ENCODE measurements at places on chromosomes 7 and 10.

- no peak for DNase-seq
Measured at GRCh38 chr10:97821308-97822038, 28.2 kb upstream of the GOLGA7B start.

- peak; percentile 95 for DNase-seq
Measured at GRCh38 chr10:3107426-3107961, 40.1 kb downstream of the PFKP start.

DNA sequence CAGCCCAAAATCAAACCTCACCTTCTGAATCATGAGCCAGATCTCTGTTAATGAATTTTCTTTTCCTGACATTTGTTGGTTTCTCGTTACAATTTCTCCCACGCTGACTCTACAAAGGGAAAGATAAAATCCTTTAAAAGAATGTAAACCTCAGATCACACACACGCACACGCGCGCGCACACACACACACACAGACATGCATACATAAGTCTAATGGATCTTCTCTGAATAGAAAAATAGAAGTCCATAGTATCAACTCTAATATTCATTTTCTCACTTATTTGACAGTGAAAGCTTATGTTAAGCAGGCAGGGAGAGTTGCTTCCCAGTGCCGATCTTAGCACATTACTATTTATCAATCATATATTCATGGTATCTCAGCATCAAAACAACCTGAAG, 1.4 kb downstream of the ETV1 start:
- no peak for DNase-seq

- DNase-seq, result no peak
Measured at GRCh38 chr7:134632937-134633540, 13.6 kb upstream of the BPGM start.

DNA sequence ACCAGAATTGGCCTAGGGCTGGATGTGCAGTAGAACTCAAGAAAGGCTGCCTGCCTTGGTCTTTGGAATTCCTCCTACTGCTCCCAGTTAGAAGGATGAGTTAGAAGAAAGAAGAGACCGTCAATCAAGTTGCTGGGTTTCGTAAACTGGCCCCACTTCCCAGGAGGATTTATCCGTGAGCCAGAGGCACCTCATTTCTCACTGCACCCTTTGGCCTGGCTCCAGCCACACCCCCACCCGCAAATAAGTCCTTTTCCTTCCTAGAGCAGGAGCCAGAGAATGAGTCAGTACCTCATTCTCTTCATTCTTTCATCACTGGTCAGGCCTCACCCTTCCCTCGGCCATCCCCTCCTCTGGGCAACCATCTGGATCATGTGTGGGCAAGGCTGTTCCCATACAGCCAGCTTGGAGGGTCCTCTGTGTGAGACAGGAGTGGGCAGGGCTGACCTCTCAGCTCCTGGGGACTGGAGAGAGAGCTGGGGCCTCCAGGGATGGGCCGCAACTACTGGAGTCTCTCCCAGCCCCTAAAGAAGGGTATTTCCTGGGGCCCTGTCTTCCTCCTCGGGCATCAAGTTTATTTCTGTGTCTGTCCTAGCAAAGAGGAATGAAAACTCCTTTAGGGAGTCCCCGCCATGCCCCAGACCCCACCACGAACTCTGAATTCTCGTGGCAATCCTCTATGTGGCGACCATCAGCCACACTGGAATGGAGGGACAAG, 87.2 kb upstream of the DUSP5 start:
- DNase-seq, result peak; percentile 95

DNA sequence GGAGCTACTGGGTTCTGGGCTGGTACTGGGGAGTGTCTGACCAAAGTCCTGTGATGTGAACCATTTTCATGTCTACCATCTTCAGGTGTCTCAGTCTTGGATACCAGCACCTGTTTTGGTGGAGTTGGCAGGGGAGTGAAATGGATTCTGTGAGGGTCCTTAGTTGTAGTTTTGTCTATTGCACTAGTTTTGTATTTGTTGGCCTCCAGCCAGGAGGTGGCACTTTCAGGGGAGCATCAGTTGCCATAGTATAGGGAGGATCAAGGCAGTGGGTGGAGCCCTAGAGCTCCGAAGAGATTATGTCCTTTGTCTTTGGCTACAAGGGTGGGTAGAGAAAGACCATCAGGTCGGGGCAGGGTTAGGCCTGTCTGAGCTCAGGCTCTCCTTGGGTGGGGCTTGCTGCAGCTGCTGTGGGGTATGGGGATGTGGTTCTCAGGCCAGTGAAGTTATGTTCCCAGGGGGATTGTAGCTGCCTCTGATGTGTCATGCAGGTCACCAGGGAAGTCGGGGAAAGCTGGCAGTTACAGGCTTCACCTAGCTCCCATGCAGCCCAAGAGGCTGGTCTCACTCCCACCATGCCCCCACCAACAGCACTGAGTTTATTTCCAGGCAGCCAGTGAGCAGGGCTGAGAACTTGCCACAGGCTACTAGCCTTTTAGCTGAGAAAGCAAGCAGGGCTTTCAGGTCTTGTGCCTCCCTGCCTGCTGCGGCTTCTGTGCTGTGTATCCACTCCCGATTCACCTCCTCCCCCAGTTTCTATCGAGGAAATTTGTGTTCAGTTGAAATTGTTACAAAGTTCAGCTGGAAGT, 153.1 kb downstream of the ZNF365 start:
- no peak for DNase-seq

DNA sequence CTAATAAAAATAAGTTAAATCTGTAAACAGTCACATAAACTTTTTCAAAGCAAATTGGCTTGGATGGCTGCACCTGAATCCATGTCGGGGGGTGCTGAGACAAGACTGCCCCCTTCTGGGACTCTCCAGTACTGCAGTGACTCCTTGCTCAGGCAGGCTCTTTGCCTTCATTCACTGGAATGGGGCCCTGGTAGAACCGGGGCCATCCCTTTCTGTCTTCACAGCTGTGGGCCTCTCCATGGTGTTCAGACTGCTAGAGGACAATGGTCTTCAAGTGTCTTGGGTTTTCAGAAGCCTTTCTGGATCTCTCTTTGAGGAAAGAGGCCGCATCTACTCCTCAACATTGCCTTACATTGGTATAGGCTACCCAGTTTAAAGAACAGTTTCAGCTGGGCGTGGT, 16.1 kb upstream of the IMPDH1 start:
- DNase-seq, result no peak

GRCh38 chr7:73980206-73980605, 47.8 kb upstream of the ELN start:
- no peak for DNase-seq

DNA sequence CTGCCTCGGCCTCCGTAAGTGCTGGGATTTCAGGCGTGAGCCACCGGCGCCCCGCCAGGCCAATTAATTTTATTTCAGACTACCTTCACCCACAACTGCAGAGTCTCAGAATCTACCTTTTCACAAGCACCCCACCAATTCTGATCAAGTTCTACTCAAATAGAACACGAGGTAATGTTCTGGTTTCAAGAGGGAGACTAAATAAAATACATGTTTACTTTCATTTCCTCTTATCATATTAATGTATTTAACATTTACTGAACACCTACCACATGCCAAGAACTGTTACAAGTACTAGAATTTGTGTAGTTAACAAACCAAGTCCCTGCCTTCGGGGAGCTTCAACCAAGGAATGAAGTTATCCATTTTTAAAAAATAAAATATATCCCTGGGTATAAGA, 25.5 kb upstream of the RGS10 start:
- no peak for DNase-seq

- no peak for DNase-seq
Measured at GRCh38 chr7:116122972-116123595, 87.3 kb upstream of the TES start.

DNA sequence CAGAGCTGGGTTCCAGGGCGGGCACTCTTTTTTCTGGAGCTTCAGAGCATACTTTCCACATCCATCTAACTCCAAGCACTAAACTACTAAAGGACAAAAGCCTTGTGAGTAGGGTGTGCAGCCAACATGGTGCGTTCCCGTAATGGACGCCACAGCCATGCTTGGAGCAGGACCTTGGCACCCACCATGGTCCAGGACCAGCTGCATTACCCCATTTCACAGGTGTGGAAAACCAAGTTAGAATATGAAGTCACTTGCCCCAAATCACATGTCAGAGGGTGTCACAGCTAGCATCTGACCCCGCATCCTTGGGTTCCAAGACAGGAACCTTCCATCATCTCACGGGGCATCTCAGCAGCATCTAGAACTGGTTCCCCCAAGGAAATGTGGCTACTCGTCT, 112.4 kb downstream of the SMURF1 start:
- no peak for DNase-seq

- no peak for DNase-seq
Measured at GRCh38 chr10:2019281-2019680, 282.0 kb upstream of the ADARB2 start.

Measured in epithelial cell of prostate (primary cell).